ENCODE measurements at places on chromosomes 16 and 17.
A peak's percentile ranks its signal among the peaks of the same experiment; 100 is the strongest.

GRCh38 chr16:57137043-57137442 is 44.7 kb downstream of the CPNE2 start:
- no peak for DNase-seq

GRCh38 chr17:64216338-64217248 is 46.5 kb downstream of the TEX2 start:
- DNase-seq, result no peak

DNA sequence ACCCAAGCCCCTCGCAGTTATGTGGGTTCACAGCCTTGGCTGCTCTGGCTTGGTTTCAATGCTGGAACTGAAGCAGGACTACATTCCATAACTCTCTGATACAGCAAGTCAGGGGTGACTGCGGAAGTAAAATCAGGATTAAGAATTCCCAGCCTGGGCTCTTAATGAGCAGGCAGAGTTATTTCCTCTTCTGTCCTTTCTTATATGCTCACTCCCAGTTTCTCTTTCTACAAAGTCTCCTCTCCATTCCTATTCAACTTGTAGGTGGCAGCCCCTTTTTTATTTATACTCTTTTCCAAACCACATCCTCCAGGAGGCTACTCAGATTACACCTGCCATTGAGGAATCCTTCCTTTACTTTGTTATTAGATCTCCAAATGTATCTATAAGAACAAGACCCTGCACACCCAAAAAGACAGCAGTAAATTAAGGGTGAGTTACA is 40.3 kb downstream of the HOXB1 start:
- DNase-seq, result no peak

DNA sequence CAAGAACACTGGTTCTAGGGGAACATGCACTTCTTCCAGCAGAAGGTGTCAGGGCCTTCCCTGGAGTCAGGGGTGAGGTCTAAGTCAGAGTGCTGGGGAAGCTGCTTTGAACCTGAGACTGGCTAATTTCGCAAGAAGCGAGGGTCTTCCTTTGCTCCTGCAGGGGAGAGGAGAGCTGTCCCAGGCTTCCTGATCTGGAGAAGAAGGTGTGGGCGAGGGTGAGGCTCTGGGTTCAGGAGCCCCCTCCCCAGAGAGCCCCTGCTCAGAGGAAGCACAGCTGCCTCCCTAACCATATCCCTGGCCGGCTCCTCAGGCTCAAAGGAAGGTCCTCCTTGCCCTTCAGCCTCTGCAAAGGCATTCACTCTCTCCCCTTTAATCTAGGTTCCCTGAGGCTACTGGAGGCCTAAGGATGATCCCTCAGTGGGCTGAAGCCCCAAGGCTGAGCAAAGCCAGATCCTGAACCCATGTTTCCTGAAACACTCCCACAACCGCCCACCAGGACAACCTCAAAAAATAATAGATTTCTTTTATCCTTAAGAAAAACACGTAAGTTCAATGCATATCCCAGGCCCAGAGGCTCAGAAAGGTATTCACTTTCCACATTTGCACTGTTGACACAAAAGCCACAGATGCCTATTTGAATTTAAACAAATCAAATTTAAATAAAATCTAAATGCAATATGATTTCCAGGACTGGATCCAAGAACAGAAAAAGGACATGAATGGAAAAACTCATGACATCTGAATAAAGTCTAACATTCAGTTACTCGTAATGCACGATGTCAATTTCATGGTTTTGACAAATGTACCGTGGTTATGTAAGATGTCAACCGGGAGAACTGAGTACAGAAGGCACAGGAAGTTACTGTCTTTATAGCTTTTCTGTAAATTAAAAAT is 71.5 kb upstream of the RCVRN start:
- DNase-seq, result no peak

DNA sequence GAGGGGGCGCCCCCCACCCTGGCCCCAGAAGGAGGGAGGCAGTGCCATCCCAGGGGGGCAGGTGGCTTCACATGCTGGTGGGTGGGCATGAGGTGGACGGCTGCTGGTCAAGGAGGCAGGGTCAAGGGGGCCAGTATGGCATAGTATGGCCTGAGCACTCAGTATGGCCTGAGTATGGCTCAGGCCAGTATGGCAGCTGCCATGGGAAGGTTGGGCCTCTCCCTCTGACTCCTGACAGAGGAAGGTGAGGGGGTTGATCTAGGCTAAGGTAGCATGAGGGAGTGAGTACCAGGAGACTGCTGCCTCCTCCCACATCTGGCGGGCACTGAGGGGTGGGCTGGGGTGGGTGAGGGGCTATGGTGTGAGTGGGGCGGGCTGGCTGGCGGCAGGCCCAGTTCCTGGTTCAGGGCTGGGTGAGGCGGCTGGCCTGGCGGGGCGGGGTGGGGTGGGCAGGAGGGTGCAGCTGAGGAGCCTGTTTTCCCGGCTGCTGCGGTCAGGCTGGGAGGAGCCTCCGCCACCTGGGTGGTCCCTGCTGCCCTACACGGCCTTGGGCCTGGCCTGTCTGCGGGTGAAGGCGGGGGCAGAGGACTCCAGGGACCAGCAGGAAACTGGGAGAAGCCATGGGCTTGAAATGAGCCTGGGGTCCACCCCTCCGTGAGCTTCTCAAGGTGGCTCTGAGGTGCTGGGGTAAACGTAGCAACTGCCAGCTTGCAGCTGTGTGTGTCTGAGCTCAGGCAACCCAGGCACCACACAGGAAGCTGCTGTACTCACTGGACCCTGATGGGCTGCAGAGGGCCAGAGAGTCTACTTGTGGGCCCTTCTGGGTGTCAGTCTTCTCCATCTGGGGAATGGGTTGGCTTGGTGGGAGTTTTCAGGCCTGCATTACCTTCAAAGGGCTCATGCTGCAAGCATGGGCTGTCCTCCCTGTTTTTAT is 57.0 kb downstream of the RAI1 start:
- DNase-seq, result no peak

DNA sequence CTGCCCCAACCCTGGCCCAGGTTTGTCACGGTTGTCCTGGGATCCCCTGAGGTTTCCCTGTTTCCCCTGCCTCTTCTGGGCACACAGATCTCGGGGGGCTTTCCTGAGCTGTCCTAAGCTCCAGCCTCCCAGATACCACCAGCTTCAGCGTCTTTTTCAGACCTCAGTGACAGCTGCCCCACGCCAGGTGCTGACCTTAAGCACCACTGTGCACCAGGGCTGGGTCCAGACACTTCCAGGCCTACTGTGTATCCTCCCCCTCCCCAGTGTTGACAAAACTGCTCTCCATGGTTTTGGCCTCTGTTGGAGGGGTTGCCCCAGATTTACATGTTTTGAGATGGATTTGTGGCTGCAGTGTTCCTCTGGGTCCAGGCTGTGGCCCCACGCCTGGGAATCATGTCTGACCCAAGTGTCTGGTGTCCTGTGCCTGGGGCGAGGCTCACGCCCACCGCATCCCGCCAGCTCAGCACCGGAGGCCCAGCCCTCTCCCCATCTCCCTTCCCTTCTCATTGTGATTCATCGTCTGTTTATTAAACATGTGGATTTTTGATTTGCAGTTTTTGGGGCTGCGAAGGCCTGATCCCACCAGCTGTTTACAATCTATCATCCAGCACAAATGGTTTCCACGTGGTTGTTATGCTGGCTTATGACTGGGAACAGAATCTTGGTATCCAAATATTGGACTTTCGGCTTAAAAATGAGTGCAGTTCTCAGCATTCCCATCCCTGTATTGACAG is 82.1 kb downstream of the METRNL start:
- DNase-seq, result no peak

DNA sequence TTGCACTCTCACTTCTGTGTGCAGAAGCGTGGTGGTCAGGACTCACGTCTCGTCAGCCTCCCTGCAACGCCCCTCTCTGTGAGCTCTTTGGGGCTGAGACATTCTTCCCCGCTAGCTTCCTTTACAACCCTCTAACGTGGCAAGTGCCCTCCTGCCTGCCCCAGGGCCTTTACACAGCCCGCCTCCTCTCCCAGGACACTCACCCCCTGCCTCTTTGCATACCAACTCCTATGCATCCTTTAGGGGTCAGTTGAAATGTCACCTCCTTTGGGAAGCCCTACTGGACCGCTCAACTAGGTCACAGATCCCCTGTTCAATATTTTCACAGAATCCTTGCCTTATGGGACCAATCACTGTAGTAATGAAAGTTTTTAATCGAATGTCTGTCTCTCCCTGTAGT is 61.4 kb downstream of the SDK2 start:
- no peak for DNase-seq

DNA sequence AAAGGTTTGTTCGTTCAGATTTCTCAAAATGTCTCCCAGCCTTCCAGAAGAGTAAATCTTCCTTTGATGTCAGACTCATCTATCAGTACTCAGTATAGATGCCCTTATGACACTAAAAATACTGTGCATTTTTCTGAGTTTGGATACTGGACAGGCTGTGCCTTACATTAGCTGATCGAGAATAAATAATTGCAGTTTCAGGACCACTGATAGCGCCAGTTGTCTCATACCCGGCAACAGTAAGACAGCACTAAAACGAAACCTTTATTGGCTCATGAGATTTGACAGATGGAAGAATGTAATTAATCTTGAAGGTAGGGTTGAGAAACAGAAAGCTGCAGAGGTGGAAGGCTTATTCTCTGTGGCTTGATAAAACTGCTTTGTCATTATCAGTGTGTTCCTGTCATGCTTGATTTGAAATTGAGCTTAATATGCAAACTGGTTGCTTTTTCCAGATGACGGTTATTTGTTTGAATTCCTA is 1.2 kb downstream of the ATP6V0A1 start:
- DNase-seq, result no peak

- DNase-seq, result no peak
These were observed 20.9 kb downstream of the NACA2 start for GRCh38 chr17:61570118-61570517.

- DNase-seq, result no peak
These were observed 2.1 kb upstream of the ZSCAN10 start for GRCh38 chr16:3101018-3101840.

- no peak for DNase-seq
These were observed 52.5 kb downstream of the WSB1 start for GRCh38 chr17:27346228-27346899.

DNA sequence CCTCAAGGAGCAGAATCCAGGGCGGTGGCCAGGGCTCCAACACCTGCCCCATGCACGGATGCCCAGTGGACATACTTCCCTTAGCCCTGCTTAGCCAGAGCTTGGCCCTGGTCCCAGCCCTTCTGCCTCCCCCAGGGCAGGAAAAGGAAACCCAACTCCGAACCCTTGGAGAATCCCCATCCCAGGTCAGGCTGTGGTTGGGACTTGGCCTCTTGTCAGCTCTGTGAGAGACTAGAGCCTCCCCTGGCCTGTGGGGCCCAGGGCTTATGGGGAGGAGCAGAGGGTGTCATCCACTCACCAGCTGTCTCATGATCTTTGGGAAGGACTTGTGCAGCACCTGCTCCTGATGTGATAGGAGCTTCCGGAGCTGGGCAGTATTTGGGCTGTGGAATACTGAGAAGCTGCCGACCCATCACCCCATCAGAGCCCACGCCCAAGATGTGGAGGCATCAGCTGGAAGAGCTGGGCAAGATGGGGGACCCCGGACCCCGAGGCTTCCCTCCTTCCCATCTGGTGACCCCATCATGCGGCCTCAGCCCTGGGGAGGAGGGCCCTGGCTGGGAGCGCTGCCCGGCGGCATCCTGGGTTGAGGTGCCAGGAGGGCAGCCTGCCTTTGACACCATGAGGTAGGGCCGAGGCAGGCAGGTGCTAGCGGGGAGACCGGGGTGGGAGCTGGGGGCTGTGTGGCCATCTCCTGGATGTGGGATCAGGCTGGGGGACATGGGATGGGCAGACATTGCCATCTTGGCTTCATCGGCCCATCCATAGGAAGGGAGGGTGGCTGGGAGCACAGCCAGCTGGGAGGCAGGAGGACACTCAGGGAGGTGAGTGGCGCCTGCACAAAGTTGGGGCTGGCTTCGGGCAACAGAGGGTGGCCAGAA is 45.1 kb downstream of the TNFRSF13B start:
- DNase-seq, result no peak

DNA sequence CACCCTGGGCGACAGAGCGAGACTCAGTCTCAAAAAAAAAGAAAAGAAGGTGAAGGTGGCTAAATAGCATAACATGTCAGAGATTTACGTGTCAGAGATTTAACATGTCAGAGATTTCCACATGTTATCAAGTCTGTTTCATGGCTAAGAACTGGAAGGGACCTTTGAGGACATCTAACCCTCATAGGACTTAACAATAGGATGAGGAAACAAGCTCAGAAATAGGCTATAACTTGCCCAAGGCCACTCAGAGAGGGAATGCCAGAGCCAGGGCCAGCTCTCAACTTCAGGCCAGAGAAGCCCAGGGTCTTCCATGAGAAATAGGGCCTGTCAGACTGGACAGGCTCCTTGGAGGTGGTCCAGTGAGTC is 26.8 kb upstream of the ZNF629 start:
- DNase-seq, result no peak

DNA sequence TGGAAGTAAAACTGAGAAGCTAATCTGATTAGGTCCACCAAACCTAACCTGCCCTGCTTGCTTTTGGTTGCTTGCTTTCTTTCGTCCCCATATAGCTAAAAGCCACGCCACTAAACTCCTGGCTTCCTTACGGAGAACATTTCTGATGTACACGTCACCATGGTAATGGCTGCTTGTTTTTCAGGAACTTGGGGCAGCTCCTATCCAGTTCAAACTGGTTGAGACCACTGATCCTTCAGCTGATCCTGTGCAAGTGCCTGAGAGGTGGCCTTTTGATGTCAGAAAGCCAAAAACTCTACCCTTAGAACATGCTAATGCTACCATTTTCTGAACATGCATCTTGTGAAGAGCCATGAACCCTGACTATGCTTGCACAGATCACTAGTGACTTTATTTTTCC is 14.4 kb upstream of the DHRS7C start:
- DNase-seq, result no peak

DNA sequence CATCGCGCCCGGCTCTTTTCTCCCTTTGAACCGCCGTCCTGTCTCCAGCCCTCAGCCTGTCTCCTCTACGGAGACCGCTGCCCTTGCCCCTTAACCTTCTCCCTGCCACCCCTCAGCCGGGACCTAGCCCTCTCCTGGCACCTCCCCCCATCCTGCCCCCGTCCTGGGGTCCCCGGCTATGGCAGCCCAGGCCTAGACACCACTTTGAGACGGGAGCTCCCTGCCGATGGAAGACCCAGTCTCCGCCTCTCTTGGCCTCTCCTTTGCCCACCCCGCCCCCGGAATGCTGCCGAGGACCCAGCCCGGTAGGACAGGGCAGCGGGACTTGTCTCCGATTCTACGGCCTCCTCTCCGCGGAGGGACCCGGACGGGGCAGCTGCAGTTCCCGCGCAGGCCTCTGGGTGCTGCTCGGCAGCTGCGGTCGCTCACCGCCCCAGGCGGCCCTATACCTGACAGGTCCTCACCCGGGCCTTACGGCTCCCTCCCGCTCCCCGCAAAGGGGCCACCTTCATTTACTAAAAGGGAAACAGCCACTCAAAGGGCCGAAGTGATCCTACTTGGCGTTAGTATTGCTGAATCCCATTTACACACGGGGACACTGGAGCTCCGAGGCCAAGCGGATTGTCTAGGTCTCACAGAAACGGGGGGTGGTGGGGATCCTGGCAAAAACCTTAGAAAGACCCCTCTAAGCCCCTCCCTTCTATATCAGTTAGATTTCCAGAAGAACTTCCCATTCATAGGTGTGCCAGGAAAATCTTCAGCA is 32.6 kb upstream of the TAC4 start:
- peak; percentile 76 for DNase-seq

Data from neural crest cell (in vitro differentiated cells).